Cardiac fibroblast (primary cell): ENCODE measurements at places on chromosomes 2 and 18.

DNA sequence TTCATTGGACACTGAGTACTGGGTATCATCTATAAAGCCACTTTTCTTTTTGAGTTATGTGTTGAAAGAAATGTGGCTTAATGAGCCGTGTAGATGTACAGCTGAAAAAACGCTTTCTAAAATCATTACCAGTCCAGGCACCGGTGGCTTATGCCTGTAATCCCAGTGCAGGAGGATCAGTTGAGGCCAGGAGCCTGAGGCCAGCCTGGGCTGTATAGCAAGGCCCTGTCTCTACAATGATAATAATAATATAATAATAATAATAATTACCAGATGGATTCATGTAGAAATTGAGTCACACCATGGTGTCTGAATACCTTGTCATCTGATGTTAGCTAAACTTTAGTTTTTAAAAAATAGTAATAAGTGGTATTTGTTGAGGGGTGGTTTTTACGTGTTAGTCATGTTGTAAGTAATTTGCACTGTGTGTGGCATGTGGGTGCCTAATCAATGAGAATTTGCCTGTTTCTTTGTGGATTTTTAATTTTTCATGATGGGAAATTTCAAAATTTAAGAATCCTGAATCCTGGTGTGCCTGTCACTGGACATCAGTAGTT is 30.1 kb downstream of the NCK2 start:
- no peak for DNase-seq

DNA sequence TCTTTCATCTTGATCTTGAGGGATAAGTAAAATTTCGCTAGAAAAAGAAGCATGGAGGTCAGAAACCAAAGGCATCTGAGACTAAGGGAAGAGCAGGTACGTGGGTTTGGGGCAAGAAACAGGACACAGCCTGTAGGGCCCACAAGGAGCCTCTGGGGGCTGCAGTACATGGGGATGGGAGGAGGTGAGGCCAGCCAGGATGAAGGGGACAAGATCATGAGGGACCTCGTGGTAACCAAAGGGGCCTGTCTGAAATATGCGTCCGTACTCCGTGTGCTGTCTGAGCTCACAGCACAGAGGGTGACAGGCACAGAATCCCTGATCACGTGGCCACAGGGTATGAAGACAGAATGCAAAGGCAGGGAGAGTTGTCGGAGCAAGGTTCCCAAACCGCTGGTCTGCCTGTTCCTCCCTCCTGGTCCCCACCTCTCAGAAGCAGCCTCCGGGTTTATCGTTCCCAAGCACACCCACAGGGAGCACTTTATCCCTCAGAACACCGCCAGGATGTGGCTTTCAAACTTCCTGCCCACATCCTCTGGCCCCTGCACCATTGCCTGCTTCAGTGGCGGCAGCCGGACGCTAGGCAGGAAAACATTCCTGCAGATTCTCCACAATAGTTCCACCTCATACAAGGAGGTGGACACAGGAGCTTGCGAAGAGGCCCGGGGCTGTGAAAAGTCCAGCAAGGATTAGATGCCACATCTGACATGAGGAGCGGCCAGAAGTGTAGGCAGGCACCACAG is 12.0 kb downstream of the TMEM163 start:
- peak; percentile 28 for DNase-seq

DNA sequence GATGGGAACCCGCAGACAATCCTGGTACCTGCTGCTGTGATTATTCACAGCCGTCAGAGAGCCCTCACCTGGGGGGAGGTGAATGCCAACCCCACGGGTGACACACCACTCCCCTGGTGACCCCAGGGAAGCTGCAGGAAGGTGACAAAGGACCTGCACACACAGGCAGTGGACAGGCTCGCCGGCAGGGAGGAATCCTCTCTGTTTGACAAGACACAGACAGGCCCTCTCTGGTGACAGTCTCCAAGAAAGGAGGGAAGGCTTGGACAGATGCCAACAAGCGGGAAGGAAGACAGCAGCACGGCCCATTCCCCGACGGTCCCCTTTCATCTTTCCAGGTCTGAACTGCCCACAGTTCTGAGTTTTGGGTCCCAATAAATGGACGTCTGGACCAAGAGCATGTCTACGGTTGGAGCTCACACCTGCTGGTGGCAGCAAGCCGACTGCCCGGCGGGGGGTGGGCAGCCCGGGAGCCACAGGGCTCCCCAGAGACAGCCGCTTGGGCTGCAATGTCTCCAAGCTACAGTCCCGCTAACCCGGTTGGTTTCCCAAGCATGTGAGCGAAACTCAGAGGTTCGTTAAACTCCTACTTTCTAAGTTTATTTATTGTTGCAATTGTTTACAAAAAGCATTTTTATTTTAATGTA is 31.8 kb downstream of the HDAC4 start:
- DNase-seq, result no peak

GRCh38 chr2:224272237-224272910 is 129.5 kb downstream of the FAM124B start:
- no peak for DNase-seq

- no peak for DNase-seq
Measured at GRCh38 chr2:236616031-236616430, 46.4 kb downstream of the ACKR3 start.

GRCh38 chr2:160388464-160389263 is 104.9 kb downstream of the RBMS1 start:
- DNase-seq, result peak; percentile 60

DNA sequence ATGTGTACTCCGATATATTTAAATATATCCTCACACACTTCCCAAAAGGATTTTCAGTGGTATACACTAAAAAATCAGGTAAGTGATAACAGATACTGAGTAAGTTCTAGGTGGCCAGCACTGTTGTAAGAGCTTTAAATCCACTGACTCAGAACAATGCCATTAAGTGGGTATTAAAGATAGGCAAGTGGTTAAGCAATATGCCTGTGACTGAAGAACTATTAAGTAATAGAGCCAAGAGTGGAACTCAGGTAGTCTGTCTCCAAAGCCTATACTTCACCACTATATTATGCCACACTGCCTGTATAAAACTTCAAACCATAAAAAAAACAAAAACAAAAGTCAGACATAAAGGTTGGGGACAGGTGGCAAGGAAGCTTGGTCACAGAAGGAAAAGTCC is 37.2 kb downstream of the THUMPD2 start:
- DNase-seq, result peak; percentile 27

DNA sequence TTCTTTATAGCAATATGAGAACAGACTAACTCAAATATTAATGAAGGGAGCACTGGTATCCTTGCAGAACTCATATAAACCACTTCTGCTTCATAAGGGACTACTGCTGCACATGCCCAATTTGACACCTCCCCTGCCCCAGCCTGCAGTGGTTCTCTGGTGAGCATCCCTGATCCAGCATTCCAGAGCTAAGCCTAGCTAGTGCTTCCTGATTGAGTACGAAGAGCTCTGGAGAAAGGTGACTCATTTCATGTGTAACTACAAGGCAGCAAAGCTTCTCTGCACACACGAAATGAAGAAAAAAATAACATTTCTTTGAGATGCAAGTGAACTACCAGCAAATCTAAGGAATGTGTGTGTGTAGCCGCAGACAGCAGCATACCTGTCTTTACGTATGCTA is 22.8 kb upstream of the ADNP2 start:
- no peak for DNase-seq

GRCh38 chr2:15751477-15751876 is 159.8 kb downstream of the DDX1 start:
- no peak for DNase-seq

DNA sequence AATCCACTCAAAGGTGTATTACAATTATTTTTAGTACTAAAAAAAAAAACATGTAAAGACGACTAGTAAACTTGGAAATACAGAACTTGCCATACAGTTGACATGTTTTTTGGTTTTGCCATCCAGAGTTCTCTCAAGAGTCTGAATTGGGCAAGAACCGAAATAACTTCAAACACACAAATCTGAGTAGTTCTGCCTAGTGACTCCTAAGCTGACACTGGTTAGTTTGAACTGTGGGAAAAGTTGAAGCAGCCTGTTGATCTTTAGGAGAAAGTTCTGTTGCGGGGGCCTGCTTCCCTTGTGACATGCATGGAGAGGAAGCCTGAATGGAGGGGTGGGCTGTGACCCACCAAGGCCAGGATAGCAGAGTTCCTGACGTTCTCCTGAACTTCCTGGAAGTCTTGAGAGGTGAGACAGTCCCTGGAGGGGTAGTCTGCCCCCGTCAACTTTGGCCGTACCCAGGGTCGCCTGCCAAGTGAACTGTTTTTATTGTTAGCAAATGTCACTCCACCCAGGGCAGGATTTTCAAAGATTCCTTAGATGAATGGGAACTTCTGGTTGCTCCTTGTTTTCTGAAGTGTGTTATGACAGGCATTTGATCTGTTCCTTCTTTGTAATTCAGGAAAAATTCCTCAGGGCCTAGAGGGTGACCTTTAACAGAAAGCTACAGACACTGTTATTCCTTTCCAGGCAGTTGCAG is 85.6 kb upstream of the SPTBN1 start:
- DNase-seq, result peak; percentile 28

DNA sequence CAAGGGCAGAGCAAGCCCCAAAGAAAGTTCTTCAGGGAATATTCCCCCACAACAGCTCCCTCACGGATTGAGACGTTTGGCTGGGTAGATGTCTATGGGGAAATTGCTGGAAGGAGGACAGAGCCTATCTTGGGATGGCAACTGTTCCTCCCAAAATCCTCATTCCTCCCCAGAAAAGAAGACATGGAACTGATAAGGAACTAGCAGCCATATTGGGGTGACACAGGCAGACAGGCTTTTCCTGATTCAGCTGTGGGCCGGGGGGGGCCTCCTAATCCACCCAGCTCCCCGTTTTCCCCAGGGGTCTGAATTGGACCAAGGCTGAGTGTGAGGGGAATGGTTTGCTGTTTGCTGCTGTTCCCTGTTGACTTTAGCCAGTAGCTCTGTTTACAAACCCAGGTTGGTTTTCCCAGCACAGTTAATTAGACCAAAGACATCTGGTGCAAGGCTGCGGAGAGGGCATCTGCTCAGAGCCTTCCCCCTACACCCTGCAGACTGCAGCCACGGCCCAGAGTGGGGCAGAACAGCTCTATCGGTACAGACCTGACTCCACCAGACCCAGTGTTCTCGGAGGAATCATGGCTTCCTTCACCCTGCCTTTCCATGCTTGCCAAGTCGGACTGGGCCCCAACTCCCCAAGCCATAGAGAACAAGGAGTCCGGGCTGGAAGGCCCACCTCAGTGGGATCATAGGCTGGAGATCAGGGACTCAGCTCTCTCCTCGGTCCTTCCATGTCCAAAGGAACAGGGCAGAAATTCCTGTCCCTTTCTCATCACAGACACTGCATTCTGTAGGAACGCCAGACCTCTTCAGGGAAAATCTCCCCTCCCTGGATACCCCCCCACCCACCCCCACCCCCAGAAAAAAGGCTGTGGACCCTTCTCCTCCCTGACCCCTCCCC is 1.7 kb upstream of the PKDCC start:
- DNase-seq, result no peak

DNA sequence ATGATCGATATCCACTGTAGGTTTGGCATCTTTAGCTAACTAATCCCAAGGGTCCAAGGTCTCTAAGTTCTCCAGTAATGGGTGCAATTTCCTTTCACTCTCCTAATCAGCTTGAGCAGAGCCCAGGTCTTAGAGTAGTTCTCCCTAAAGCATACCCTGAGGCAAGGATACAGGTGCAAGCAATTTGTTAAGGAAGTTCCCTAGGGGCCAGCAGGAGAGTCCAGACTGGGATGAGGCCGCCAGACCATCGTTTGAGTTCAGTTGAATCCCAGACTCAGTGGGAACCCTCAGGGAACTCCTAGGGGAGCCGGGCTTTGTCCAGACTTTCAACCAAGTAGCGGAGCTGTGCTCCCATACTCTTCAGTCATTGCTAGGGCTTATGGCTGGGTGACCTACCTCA is 835.4 kb upstream of the CDH2 start:
- no peak for DNase-seq

DNA sequence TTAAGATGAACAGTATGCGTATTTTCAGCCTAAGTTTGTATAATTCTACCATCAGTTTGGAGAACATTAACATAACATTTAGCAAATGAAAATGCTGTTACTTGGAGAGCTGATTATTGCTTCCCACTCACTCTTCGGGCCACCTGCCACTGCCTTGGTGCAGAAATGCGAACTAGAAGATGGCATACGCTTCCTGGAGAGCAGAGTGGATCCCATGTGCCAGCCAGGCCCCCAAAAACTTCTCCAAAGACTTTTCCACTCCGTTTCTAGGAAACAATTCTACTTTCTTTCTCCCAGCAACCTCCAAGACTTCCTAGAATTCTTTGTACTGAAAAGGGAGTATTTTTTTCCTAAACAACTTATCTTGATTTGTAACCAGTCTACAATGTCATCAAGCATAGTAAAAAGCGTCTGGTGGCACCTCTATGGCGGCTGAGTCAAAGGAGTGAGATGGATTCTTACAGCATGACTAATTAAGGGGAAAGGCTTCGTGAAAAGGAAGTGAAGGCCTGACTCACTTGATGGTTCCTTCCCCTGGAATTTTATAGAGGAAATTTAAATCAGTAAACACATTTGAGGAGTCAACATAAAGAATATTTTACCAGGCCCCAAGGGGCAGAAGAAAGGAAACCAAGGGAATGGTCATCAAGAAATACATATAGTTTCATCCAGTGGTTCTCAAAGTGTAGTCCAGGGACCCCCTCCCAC is 36.6 kb downstream of the FEZ2 start:
- DNase-seq, result peak; percentile 90
